ENCODE measurements at places on chromosomes 4 and X. TPM values are rescaled to one million over a fixed set of nuclear protein-coding genes. Genes with fewer than 3 reads are reported as not detected.

Gene PFKFB1
- total RNA-seq: not detected

Gene FABP2
- total RNA-seq: 406 TPM

Gene AKAP4
- total RNA-seq: not detected

Gene HSD17B10
- total RNA-seq: 34.7 TPM

Gene SCARB2
- total RNA-seq: 40.4 TPM

Gene SLC10A4
- not detected for total RNA-seq

Gene GAGE12E
- total RNA-seq: not detected

Gene GAGE2A
- not detected for total RNA-seq

Gene RPS6KA6
- 1.7 TPM for total RNA-seq

Gene SPINK2
- not detected for total RNA-seq

Gene RBM47
- total RNA-seq: 423 TPM

Gene LINC00632
- 64.4 TPM for total RNA-seq

Data from Peyer's patch (tissue), 4 donors.